ENCODE measurements at places on chromosomes 2 and 18.

- no peak for DNase-seq
Measured at GRCh38 chr2:70923378-70924015, 12.2 kb upstream of the ATP6V1B1 start.

DNA sequence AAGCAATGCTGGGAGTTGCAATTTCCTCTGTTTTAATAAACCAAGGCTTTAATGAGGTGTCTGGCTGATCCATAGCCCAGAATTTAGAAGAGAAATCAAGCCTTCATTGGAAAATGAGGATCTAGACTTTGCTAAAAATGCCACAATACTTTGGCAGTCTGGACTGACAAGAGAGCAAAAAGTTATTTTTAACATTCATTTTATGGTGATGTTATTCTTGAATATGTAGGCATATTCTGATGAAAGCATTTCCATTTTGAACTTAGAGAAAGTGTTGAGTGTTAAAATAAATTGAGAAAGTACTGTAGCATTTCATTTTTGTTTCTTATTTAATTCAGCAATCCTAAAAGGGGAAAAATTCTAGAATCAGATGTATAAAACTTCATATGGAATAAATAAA is 151.8 kb upstream of the HNMT start:
- DNase-seq: no peak

GRCh38 chr18:23738151-23738550 is 48.9 kb downstream of the LAMA3 start:
- DNase-seq: no peak

- DNase-seq: no peak
Measured at GRCh38 chr2:239693330-239693729, 292.5 kb upstream of the HDAC4 start.

GRCh38 chr18:42392416-42392815 is 437.4 kb downstream of the PIK3C3 start:
- DNase-seq: no peak

DNA sequence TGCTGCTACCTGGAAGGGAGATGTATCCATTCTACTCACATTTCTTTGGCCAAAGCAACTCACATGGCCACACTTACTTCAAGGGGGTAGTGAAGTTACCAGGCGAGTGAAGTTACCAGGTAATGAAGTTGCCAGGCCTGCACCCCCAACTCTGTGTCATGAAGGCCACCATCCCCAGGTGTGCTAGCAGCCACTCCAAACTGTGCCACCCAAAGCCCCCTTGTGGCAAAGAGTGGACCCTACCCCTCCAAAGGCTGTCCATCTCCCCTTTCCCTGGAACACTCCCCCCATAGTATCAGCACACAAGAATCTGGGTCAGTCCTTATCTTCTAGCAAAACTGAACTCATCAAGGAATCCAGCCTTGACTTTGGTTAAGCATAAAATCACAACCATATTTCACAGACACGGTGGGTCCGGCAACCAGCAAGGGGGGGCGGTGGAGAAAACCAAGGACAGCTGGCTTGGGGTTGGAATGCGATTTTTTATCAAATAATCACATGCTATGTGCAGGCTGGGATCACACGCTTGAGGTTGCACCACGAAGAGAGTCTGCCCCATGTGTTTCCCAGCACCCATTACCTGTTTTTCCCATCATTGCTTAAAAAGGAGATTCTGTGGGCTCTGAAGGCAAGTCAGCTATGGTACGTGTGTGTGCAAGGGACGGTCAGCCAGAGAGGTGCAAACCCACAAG is 60.9 kb downstream of the ZFP36L2 start:
- no peak for DNase-seq

GRCh38 chr2:220090050-220090449 is 462.6 kb downstream of the SLC4A3 start:
- DNase-seq: no peak

DNA sequence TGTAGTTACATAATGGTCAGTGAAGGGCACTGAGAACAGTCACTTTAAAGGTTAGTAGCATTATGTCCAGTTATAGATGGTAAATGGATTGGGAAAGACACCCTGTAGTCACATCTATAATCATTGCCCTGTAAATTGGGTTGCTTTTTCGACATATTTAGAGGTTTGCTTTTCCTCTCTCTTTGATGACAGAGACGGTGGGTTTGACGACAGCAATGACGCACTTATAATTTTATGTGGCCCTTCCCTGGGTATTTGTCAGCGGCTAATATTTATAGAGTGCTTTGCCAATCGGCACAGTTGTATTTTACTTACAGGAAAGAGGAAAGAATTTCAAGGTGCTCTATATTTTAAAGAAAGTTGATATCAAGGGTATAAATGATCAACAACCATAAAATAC is 2.8 kb downstream of the CPS1 start:
- no peak for DNase-seq

DNA sequence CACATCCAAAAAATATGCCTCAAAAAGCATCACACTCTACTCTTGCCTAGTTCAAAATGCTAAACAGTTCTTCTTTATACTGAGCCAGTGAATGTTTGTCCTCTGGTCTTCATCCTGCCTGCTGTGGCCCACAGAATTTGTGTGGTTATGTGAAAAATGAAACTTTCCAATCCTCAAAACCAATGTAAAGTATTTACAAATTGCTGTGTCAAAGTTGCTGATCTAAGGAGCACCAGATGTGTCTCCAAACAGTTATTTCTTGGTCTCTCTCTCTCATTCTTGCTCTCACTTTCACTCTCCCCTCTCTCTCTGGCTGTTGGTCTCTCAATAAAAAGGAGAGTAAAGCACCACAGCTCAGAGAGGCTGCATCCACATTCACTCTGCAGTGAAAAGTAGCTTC is 23.0 kb downstream of the EPHA4 start:
- DNase-seq: peak; percentile 42

- no peak for DNase-seq
Measured at GRCh38 chr2:32168513-32168912, 2.8 kb downstream of the SLC30A6 start.
